Tibial artery (tissue), 4 donors: ENCODE measurements at places on chromosomes 1 and 21.

- no peak for DNase-seq
These were observed 70.1 kb upstream of the CASZ1 start for GRCh38 chr1:10866321-10867093.

DNA sequence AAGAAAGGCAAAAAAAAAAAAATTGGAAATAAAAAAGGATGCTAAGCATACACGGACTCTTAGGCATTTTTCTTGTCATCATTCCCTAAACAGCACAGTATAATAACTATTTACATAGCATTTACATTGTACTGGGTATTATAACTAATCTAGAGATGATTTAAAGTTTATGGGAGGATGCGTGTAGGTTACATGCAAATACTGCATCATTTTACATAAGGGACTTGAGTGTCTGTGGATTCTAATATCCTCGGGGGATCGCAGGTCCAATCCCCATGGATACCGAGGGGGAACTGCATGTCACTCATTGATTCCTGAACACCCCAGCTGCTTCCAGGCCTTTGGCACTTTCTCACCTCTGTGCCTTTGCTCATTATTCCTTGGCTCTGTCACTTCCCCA is 57.8 kb upstream of the SIPA1L2 start:
- DNase-seq: no peak

DNA sequence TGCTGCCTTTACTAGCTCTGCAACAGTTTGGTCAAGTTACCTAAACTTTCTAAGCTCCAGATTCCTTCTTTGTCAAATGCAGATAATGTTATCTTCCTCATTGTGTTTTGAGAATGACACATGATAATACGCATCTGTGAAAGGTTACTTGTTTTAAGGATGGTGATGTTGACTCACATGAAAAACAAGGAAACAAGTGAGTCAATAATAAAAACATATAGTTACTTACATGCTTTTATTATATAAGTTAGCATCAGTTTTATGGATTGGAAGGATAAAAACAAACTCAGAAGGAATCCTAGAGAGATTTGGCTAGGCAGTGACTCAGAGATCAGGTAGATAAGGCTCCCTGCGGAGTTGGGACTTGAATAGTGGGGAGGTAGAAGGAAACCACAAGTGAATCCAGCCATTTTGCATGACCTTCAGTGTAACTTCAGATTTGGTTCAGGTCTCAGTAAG is 144.6 kb downstream of the LMO4 start:
- DNase-seq: no peak

GRCh38 chr1:63126104-63126503 is 196.3 kb upstream of the FOXD3 start:
- no peak for DNase-seq

GRCh38 chr1:231879296-231879695 is 252.7 kb downstream of the DISC1 start:
- no peak for DNase-seq

DNA sequence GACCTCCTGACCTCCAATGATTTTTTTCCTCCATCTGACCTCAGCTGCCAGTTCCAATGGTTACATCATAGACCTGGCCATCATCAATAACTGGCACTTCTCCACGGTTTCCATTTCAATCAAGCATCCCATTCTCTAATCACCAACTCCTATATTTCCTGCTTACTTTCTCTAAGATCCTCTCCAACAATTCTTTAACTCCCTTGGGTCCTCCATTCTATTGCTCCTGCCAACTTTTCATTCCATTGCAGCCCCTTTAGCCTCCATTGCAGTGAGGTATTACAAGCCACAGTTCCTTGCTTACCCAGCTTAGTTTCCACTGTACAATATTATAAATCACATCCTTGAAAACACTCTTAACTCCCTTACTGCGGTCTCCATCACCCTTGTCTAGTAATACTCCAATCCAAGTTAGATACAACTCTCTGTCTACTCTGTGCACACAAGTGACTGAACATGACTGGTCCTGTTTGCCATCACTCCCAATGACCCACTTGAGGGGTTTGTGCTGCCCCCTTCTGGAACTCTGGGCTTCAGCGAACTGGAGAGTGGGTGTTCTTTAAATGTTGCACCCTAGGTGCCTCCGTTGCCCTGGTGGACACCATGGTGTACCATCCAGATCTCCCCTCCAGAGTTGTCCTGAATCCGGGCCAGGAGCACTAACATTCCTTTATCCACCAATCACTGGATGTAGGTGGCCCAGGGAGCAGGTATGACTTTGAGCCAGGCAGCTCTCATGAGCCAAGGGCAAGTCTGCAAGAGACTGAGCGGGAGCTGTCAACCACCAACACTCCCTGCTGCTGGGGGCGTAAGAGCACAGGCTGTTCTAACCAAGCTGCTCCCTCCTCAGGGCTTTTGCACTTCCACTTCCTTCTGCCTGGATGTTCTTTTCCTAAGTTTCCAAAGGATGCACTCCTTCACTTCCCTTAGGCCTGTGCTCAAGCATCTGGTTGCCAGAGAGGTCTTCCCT is 3.7 kb upstream of the FNDC7 start:
- no peak for DNase-seq
